ENCODE measurements at places on chromosomes 2 and 18.

DNA sequence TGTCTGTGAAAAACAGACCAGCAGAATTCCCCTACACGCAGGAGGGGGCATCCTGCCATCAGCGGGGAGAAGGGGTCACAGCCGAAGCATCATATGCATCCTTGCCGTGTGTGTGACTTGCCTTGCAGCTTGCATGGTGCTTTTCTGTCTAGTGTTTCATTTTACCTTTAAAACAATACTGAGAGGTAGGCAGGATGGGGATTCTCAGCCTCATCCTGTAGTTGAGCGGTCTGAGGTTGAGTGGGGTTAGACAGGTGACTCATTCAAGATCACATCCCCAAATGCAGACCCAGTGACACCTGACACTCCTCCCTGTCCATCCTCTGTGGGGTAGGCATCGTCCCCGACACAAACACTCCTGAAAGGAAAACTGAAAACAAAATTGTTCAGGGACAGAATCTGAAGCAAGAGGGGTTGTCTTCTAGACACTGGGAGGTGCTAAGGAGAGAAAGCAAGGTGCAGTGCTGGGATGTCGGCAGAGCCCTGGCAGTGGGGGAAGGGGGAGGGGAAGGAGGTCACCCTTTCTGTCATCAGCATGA is 7.9 kb downstream of the ARL4C start:
- no peak for DNase-seq

- DNase-seq: peak; percentile 10
Observed at GRCh38 chr2:155250800-155251199, 552.3 kb downstream of the KCNJ3 start.

GRCh38 chr2:193349642-193350041 is 1154.9 kb upstream of the TMEFF2 start:
- no peak for DNase-seq

- DNase-seq: no peak
Observed at GRCh38 chr2:28588292-28588670, 92.4 kb downstream of the PLB1 start.

DNA sequence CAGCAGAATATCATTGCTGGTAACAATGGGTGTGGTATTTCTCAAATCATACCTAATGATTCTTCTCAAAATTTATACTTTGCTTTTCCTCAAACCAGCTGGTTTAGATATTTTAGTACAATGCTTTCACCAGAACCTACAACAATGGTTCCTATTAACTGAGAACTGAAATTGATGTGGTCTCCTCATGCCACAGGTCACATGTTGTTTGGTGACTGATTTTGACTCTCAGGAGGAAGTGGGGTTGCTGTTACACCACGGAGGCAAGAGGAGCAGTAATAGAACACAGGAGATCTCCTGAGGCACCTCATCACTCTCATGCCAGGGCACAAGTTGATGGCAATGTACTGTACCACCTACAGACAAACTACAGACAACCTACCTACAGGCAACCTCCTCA is 3.0 kb upstream of the CEP68 start:
- no peak for DNase-seq

GRCh38 chr18:66495844-66496243 is 108.0 kb downstream of the CDH19 start:
- peak; percentile 58 for DNase-seq

DNA sequence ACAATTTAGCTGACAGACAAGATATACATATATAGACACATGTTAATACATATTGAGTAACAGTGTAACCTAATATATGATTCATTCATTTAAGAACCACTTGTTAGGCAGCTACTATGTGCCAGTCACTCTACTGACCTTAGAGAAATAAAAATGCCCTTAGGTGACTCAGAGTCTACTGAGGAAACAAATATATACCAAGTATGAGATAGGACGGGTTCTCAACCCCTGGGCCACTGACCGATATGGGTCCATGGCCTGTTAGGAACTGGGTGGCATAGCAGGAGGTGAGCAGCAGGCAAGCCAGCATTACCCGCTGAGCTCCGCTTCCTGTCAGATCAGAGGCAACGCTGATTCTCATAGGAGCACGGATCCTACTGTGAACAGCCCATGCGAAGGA is 14.8 kb downstream of the STRN start:
- DNase-seq: peak; percentile 26

- DNase-seq: no peak
Observed at GRCh38 chr2:57796527-57796926, 250.1 kb upstream of the VRK2 start.

DNA sequence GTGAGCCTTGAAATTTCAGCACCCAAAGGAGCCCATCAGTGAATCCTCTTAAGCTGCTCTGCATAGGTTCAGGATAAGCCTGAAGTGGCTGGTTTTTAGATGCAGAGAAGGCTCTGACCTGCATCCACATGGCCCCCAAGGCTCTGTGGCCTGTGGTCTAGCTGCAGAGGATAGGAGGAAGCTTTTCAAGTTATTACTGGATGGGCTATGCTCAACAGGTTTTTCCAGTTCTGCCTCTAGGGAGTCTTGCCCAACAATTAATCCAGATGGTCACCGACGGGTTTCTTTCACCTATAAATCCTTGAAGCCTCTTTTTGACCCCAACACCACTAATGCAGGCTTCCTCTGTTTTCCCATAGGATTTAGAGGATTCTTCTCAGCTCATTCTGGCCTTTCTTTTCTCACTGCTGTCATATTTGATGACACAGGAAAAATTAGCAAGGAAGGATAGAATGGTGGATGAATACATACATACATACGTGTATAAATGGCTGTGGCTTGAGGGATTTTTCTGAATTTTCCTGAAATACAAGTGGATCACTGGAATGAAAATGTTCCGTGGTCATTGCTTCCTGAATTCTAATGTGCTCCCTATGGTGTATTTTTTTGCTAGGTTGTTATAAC is 52.2 kb upstream of the BCL2L11 start:
- DNase-seq: no peak

GRCh38 chr2:166180951-166181812 is 53.4 kb upstream of the SCN1A start:
- DNase-seq: peak; percentile 31

DNA sequence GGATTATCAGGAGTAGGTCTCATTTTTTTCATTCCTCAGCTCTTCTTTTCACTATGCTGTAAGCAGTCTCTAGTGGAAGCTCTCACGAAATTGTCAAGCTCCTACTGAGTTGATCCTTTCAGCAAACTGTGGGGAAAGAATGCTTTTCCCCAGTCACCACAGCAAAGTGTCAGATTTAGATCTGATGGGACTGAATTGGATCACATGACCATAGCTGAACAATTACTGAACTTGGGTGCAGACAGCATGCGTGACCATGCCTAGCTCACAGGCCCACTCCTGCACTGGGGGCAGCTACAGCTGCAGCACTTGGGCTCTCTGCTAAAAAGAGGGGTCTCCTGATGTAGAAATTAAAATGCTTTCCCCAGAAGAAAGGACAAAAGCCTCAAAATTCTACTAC is 3.1 kb downstream of the ARHGAP15 start:
- no peak for DNase-seq

DNA sequence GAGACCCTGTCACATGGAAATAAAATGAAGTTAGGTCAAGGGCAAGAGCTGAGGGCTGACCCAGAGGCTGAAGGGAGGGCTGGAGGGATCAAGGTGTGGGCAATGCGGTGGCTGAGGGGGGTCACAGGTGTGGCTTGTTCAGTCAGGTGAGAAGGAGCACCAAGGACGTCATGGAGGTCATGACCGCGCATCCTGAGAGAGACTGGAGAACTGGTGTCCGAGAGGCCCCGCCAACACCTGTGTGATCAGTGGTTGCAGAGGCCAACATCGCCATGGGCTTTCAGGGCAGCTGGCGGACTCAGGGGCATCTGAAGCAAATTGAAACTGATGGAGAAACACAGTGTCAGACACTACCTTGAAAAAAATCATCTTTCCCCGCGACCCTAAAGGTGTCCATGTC is 13.0 kb downstream of the TOGARAM2 start:
- DNase-seq: no peak

DNA sequence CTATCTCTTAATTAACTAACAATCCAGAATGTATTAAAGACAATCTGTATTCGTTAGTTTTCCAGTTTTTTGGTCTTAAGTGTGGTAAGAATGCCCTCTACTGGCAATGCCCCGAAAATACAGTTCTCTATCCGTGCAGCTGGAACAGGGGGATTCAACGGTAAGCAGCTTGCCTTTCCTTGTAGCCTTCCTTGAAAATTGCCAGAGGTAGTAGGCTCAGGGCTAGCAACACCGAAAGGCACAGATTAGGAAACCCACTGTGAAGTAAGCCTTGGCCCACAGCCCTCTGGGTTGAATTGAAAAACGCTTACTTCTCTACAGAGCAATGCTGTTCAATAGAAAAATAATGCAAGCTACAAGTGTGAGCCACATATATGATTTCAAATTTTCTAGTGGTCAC is 17.1 kb upstream of the VPS4B start:
- peak; percentile 68 for DNase-seq

DNA sequence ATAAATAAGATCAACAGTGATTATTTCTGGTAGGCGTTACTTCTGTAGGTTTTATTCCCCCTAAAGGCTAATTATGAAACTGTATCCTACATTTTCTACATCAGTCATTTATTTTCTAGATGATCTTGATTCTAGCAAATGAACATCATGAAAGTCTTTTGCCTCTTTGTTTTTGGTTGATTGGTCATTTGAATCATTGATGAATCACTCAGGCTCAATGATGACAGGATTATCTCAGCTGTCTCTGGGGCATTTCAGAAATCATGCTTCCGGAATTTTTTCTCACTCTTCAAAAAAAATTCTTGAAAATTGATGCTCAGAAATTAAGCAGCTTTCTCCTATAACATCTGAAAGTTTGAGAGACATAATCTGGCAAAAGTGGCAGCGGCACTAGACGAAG is 298.9 kb upstream of the TCF4 start:
- DNase-seq: no peak
